ENCODE measurements at places on chromosomes 3 and 15.

DNA sequence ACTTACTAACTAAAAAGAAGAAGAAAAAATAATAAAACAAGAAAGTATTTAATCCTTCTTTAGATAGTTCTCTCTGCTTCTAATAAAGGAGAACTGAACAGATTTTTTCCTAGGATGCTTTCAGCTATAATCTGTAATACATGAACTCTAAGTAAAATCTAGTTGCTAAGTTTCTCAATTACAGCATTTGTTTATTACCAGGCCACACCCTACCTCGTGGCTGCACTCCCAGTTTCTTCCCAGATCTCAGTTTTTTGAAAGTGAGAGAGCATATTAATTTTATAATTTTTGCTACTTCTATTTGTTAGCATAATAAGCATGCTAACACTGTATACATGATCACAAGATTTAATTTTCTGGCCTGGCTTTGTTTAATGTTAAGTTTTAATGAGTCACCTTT lies 258.3 kb downstream of the IL5RA start:
- DNase-seq, result no peak

- DNase-seq, result no peak
These were observed 459.9 kb upstream of the TPRG1 start for GRCh38 chr3:188711881-188712247.

GRCh38 chr3:65889707-65890099 lies 149.0 kb downstream of the MAGI1 start:
- no peak for DNase-seq

- DNase-seq, result no peak
These were observed 118.2 kb upstream of the MRPL3 start for GRCh38 chr3:131620977-131621376.

DNA sequence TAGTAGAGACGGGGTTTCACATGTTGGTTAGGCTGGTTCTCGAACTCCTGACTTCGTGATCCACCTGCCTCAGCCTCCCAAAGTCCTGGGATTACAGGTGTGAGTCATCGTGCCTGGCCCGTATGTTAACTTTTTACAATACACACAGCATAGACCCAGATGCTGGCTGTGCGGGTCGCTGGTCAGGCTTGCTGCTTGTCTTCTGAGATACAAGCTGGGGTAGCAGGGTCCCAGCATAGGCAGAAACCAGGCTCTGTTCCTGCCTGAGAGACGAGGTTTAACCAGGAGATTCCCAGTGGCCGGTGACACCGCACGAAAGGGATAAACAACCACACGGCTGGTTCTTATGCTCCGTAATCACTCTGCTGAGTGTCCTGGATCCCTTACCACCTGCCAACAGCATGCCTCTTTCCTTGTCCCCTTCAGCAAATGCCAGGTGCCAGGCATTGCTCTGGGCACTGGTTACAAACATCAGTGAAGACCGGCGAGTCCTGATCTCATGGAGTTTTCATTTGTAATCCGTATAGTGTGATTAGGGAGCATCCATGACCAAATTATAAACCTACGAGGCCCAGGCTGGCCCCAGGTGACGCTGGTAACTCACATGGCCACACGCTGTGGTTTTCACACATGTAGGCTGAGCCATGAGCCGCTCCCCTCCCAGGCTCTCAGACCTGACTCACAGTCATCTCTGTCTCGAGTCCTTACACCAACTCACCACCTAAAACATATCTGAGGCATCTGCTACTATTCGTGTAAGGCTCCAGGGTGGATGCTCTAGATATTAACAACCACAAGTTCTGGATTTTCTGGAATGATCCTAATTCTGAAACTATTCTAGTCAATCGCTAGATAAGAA lies 125.7 kb downstream of the PDZRN3 start:
- DNase-seq, result no peak

GRCh38 chr15:85725019-85725418 lies 69.7 kb downstream of the KLHL25 start:
- DNase-seq, result no peak

DNA sequence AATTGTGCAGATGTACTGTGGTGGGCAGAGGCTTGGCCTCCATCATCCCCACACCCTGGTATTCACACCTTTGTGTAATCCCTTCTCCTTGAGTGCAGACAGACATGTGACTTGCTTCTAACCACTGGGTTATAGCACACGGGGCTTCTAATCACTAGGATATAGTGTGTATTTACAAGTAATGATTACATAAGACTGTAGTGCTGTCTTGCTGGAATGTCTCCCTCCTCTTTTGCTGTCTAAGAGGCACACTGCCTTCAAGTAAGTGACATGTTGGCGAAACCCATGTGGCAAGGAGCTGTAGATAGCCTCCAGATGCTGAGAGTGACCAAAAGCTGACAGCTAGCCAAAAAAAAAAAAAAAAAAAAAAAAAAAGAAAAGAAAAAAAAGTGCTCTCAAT lies 542.7 kb upstream of the MDFIC2 start:
- DNase-seq, result no peak

DNA sequence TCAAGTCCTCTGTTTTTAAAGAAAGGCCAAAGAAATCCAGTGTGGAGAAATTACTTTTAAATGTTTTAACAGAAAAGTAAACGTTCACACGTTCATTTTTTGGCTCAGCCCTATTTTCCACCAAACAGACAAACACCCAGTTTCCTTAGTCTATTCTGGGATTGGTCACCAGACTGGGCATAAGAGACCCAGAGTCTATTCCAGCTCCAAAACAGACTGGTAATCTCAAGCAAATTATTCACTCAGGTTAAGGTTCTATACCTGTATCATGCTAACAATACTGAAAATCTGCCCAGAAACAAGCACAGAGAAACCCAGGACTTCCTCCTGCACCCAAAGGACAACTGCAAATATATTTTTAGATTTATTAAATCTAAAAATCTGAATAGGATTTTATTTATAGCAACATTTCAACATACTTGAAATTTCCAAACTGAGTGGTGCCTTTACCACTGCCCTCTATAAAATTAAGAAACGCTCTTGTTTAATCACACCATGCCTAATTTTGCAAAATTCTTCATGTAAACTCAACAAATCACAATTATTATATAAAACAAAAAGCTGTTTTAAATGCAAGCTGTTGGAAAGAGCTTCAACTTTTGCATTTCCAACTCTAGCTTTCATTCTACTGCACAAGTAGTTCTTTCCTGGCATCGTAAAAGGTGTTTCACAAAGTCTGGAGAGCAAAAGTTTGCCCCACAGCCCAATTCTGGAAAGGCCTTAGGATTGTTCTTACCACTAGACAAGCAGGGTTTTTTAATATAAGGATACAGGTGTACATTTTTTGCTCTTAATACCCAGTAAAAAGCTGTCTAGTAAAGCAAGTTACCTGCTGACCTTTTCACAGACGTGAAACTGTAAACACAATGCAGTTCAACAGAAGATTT lies 18.7 kb downstream of the ZNF148 start:
- no peak for DNase-seq

GRCh38 chr3:76502076-76502475 lies 537.8 kb upstream of the ROBO2 start:
- DNase-seq, result no peak

GRCh38 chr3:197021231-197021630 lies 8.4 kb downstream of the MELTF start:
- DNase-seq, result no peak

DNA sequence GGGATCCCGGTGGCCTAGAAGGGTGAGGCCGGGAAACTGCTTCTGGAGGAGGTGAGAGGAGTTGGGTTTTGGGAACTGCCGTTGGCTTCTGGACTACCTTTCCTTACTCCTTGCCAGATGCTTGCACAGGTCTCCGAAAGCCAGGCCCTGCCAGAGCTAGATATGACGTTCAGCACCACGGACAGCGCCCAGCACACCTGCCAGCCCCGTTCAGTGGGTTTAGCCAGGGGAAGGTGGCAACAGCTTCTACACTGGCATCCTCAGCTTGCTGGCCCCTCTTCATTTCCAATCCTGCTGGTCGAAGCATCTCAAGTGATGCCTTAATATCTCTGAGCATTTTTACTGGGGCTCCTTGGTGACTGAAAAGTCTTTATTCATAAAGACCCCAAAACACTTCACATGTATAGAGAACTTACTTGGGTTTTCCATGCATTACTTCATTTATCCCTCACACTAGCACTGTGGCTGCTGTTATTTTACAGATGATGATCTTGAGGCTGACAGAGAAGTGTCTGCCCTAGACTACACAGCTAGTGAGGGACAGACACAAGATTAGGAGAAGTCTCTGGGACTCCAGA lies 21.9 kb downstream of the HCN4 start:
- DNase-seq, result no peak

DNA sequence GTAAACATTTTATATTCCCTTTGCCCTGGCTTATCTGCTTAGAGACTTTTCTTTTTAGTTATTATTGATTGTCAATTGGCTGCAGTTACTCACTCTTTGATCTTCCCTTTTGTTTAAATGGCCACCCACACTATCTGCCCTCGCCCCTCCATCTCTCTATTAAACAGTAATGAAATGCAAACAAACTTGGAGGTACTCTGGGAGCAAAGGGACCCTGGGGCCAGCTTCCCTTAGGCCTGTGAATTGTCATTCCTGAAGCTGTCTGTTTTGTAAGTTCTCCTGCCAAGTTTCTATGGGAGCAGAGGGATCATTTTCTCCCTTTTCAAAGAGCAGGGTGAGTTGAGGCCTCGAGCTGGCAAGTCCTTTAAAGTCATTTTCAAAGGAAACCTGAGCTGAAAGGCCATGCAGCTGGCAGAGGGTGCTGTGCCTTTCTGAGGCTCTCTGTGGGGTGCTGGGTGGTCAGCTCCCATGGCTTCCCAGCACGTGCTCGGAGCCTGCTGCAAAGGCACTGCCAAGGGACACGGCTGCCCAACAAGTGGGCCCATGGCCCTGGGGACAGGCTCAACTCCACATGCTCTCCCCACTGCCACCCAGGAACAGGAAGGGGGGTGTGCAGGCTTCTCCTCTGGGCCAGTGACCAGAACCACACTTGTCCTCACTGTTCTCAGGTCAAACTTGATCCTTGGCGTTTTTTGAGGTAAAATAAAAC lies 17.4 kb upstream of the RTP2 start:
- no peak for DNase-seq

GRCh38 chr3:67461667-67462142 lies 192.7 kb downstream of the SUCLG2 start:
- no peak for DNase-seq

- no peak for DNase-seq
These were observed 250.6 kb upstream of the LYSMD4 start for GRCh38 chr15:99983886-99984286.

DNA sequence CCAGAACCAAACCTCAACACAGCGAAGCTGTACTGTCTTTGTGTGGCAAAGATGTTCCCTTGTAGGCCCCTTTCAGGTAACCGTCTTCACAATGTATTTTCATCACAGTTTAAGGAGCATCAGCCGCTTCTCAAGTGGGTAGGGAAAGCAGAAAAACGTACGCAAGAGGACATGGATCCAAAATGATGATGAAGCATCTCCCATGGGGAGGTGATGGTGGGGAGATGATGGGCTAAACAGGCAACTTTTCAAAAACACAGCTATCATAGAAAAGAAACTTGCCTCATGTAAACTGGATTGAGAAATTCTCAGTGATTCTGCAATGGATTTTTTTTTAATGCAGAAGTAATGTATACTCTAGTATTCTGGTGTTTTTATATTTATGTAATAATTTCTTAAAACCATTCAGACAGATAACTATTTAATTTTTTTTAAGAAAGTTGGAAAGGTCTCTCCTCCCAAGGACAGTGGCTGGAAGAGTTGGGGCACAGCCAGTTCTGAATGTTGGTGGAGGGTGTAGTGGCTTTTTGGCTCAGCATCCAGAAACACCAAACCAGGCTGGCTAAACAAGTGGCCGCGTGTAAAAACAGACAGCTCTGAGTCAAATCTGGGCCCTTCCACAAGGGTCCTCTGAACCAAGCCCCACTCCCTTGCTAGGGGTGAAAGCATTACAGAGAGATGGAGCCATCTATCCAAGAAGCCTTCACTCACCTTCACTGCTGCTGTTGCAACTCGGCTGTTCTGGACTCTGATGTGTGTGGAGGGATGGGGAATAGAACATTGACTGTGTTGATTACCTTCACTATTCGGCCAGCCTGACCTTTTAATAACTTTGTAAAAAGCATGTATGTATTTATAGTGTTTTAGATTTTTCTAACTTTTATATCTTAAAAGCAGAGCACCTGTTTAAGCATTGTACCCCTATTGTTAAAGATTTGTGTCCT lies 60.0 kb downstream of the AAGAB start:
- no peak for DNase-seq

GRCh38 chr15:38521316-38521715 lies 43.3 kb downstream of the RASGRP1 start:
- no peak for DNase-seq

Data from iPS DF 6.9 (cell line).